ENCODE measurements at places on chromosomes 7 and 10.

DNA sequence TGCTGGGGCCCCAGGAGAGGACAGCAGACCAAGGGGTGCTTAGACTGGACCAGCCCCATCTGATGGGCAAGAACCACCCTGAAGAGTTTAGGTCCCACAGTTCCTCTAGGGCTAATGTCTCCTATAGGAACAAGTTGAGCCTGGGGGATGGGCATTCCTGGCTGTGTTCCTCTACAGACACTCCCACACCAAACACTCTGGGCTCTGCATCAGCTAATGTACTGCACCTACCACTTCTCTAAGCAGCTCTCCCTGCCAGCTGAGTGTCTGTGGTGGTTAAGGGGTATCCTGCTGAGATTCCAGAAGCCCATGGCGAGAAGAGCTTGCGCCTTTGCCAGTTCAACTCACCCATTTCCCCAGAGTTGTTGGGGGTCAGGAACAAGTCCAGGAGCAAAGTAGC, 284.1 kb upstream of the CSTF2T start:
- DNase-seq = no peak

DNA sequence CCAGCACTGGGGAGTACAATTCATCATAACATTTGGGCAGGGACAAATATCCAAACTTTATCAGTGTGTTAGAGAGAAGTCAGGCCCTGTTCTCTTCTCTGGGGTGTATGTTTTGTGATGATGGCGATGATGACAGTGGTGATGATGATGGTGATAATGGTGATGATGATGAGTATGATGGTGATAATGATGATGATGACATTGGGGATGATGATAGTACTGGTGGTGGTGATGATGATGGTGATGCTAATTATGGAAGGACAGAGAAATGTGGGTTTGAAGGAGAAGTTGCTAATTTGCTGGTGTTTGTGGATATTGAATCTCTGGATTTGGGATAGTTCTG, 64.0 kb downstream of the CAMK1D start:
- no peak for DNase-seq

DNA sequence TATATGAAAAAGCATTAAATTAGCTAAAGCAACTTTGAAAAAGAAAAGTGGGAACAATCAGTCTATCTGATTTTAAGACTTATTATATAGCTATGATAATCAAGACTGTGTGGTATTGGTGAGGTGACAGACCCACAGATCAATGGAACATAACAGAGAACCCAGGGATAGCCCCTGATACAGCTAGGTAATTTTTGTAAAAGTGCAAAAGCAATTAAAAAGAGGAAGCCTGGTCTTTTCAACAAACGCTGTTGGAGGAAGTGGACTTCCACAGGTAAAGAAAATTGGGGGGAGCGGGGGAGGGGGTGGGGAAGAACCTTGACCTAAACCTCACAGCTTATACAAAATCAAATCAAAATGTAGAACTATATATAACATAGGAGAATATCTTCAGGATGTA, 45.4 kb downstream of the GNA12 start:
- DNase-seq = no peak

DNA sequence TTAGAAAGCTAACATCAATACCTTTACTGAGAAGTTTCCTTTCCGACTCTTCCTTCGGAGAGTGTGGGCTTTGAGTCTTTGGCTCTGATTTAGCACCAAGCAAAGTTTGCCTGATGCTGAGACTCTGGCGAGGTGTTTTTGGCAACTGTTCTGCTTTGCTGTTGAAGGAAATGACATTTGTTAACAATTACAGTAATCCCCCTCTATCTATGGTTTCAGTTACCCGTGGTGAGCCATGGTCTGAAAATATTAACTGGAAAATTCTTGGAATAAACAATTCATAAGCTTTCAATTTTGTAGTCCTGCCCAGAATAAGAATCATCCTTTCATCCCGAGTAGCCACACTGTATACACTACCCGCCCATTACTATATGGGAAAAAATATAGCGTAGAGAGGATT, 126.3 kb downstream of the ARHGAP21 start:
- DNase-seq = no peak

- DNase-seq = no peak
Measured at GRCh38 chr7:103297837-103298179, 573 bp downstream of the PMPCB start.

DNA sequence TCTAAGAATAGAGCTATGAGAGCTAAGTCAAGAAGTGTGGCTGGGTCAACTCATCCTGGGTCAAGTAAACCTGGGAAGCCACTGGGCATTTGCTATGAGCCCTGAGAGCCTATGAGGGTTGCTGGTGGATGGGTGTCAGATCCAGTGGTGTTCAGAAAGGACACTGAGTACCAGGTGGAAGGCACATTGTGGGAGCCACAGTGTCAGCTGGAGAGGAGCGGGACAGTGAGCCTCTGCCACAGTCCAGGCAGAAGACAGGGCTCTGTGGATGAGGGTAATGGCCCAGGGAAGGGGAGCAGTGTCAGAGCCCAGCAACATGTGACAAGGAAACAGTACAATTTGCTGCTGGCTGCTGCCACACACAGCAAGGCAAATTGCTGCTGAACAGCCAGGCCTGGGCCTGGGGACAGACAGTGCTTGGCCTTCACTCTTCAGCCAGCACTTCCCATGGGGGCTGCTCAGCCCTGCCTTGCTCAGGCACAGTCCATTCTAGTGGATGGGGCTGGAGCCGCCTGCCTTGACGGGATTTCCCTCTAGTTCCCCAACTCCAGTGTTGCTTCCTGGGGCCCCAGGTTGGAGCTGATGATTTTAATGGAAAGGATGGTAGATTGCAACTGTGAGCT, 90.9 kb upstream of the CHST15 start:
- no peak for DNase-seq

- DNase-seq = no peak
Measured at GRCh38 chr10:18743926-18744325, 84.7 kb downstream of the ARL5B start.

DNA sequence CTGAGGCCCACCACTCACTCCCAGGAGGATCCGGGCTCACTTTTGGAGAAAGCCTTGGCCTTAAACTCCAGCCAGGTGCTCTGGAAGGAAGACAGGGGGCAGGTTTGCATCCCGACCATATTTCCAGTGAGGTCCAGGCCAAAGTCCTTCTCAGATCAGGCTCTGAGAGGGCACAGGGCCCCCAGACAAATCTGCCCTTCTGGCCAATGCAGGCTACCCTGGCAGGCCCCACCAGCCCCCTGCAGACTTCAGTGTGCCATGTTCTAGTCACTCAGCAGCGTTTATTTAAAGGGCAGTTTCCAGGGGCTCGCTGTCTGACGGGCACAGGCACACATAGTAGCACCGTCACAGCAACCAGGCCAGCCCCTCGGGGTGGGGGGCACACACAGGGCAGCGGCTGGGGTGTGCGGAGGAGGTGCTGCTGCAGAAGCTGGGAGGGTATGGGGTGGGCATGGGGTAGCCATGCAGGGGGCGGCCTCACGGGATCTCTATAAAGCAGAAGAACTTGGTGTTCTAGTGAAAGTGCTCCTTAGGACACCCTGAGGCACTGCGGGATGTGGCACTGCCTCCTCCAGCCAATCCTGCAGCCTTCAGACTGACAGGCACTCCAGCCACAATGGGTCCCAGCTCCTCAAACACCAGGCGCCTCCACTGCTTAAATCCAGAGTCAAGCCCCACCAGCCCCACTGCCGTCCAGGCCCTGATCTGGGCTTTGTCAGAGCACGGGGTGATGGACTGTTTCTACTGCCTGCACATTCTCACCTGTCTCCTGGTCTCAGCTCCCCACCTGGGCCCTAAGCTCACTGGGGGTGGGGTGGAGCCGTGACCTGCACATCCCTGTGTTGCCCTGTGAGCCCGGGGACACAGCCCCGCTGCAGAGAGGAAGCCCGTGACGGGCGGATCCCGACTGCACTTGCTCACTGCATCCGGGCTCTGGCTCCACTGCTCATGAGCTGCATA, 9.6 kb upstream of the PYROXD2 start:
- DNase-seq = no peak

GRCh38 chr10:95835149-95835860, 72.5 kb upstream of the CC2D2B start:
- DNase-seq = no peak

- DNase-seq = no peak
Measured at GRCh38 chr10:21172542-21172929, 275.4 kb upstream of the NEBL start.

- DNase-seq = peak; percentile 65
Measured at GRCh38 chr10:75191821-75192568, 18.6 kb upstream of the VDAC2 start.

GRCh38 chr7:1257221-1257620, 24.5 kb downstream of the UNCX start:
- no peak for DNase-seq

- DNase-seq = no peak
Measured at GRCh38 chr10:62386356-62387320, 12.5 kb downstream of the ZNF365 start.

DNA sequence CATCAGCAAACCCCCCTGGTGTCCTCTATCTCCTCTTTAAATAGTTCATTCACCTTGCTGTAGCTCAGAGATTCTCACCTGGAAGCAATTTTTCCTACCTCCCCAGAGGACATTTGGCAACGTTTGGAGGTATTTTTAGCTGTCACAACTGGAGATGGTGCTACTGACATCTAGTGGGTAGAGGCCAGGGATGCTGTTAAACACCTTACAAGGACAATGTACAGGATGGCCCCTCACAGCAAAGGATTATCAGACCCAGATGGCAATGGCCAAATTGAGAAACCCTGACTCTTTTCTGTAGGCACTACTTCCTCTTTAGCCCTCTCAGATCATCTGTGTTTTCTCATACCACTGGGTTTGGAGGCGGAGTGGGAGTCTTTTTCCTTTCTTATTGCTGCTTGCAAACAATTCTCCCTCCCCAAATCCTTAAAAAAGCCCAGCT, 13.2 kb upstream of the TRA2A start:
- no peak for DNase-seq

DNA sequence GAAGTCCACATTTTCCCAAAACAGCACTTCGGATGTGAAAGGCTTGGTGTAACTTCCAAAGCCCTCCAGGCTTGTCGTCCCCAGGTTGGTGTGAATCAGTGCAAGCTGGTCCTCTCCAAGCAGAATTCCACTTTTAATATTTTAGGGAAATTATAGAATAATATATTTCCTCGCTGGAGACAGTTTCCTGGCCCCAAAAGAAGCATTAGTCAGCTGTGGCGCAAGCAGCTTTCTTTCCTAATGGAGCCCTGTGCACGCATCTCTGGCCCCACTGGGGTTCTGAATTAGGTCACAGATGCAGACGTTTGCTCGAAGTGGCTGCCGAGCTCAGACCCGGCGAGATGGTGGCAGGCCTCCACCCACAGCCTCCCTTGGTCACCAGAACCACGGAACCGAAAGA, 33.3 kb upstream of the MNX1 start:
- peak; percentile 28 for DNase-seq

DNA sequence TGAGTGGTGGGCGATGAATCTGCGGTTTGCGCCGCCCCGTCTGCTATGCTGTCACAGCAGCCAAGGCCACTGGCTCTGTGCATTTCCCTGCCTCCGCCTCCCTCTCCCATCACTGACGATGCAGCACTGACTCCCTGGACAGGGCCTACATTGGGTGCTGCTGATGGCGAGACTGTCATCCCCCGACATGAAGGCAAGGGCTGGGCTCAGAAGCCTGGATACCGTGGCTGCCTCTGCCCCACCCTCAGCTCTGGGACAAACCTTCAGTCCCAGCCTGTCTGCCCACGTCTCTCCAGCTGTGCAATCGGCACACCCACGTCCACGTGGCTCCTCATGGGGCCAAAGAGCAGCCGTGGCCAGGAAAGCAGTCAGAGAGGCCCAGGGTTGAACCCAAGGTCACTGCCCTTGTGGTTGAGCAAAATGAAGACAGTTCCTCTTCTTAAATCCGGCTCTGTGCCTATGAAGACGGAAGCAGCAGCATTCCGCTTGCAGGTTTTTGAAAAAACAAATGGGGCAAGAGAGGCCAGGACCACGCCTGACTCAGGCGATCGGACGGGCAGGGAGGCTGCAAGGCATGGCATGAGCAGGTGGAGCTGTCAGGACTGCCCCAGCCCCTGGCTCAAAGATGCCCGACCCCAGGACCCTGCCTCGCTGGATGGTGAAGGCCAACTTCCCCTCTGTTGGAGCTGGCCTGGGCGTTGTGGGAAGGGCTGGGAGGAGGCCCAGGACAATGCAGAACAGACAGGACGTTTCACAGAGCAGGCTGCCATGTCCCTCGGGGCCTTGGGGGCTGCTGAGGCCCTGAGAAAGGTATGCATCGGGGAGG, 517.5 kb downstream of the DNAJB6 start:
- DNase-seq = peak; percentile 80

- DNase-seq = no peak
Measured at GRCh38 chr7:6169805-6170520, 102.5 kb downstream of the CYTH3 start.

DNA sequence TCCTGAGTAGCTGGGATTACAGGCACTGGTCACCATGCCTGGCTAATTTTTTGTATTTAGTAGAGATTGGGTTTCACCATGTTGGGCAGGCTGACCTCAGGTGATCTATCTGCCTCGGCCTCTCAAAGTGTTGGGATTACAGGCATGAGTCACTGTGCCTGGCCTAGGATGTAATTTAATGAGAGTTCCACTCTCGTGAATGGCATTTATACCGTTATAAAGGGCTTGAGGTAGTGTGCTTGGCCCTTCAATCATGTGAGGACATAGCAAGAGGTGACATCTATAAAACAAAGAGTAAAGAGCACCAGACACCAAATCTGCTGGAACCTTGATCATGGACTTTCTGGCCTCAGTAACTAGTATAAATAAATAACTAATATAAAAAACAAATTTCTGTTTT, 93.5 kb upstream of the PPP1R9A start:
- no peak for DNase-seq

- DNase-seq = peak; percentile 41
Measured at GRCh38 chr10:97640868-97641811, 669 bp downstream of the PI4K2A start.

DNA sequence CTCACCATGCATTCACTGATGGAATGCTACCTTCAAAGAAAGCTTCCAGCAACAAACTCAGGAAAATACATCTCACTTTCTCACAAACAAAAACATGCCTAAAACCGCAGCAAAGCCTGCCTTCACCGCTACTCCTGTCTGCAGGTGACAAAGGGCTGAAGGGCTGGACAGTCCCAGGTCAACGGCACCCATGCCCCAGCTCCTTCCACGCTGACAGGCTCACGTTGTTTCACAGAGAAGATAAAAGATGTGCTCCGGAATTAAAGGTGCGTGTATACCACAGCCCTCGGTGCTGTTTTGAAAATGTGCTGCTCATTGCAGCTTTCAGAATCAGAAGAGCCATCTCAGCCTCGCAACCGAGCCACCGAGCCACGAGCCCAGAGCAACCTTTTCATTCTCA, 445.0 kb downstream of the PTPRN2 start:
- DNase-seq = no peak

- no peak for DNase-seq
Measured at GRCh38 chr7:83452256-83452655, 196.7 kb downstream of the SEMA3E start.

DNA sequence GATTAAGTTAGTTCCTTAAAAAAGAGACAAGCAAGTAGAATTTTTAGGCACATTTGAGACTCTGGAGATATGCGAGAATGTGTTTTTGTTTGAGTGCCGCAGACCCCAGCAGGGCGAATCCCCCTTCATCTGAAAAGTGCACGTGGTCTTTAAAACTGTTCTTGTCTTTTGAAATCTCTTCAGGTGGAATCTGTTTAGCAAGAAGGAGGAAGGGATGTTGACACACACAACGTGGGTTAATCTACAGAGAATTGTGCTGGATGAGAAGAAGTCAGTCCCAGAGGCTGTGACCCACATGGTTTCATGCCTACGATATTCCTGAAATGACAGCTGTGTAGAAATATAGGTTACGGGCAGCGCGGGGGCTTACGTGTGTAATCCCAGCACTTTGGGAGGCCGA, 27.1 kb upstream of the ZFAND2A start:
- DNase-seq = no peak
